HFFc6 (cell line): ENCODE measurements at places on chromosomes 3 and 15. TPM values are rescaled to one million over a fixed set of nuclear protein-coding genes. Genes with fewer than 3 reads are reported as not detected.

The CD200R1 gene
- not detected in 3 replicates for total RNA-seq

The ARGFX gene
- total RNA-seq = not detected in 3 replicates

The SLC22A14 gene
- total RNA-seq = not detected in 2 replicates

The CIDEC gene
- total RNA-seq = not detected in 3 replicates

- DNase-seq = no peak
These were observed 46.0 kb upstream of the GLCE start for GRCh38 chr15:69114331-69114928.

DNA sequence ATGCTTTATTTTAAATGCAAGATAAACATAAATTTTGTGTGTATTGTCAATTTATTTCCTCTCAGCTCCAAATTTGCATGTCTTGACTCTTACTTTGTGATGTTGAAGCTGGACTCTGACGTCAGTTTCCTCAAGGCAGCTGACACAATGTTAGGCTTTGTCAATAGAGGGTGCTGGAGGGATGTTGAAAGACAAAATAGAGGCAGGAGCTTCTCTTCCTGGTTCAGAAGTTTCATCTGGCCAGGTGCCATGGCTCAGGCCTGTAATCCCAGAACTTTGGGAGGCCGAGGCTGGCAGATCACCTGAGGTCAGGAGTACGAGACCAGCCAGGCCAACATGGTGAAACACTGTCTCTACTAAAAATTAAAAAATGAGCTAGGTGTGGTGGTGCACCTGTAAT lies 408.6 kb downstream of the GBE1 start:
- peak; percentile 50 for DNase-seq

GRCh38 chr3:8153800-8154199 lies 347.8 kb upstream of the LMCD1 start:
- DNase-seq = no peak

DNA sequence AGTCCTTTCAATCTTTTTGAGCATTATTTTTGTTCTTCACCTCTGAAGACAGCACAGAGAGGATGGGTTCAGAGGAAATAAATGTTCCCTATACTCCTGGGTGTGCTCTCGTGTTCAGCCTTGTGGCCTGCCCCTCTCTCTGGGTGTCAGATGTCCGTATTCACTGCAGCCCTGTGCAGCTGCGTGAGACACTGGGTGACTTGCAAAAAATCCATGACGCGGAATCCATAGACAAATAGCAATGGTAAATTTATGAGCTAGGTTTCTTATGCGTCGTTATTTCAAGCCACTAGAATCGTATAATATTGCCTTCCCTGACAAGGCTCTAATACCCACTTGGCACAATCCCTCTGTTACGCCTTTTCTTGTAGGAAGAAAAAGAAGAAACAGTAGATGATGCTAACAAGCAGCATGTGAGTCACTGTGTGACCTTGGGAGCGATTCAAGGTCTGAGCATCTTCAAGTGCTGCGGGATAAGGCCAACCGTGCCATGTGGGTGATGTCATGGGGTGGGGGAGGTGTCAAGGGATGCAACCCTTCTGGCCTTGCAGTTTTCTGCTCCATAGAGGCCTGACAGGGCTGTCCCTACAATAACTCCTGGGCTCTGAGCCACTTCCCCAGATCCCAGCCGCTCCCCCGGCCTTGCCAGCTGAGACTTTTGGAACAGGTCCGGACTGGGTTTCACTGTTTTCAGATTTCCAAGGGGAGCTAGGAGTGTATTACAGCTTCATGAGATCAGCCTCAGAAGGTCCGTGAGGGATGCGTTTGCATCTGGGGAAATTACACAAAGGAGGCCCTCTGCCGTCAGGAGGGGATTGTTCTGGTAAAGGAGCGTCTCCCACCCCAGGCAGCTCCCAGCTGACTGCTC lies 47.6 kb upstream of the POMGNT2 start:
- peak; percentile 64 for DNase-seq

- DNase-seq = peak; percentile 30
These were observed 131.6 kb downstream of the AQP9 start for GRCh38 chr15:58269455-58270414.

DNA sequence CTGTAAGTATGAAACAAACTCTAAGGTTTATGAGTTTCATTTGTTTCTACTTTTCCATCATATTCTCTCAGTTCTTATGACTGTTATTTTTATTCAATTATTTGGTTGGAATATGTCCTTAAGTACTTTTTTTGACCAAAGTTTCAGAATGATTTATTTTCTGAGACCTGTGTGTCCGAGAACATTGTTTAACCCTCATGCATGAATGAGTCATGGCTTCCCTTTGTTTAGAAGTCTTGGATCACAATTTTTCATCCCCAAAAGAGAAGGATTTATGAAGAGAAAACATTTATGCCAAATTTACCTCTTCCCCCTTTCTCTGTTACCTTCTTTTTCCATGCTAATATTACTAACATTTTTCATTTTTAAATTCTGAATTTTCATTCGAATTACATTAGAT lies 518.0 kb upstream of the NR2F2 start:
- DNase-seq = no peak

- no peak for DNase-seq
These were observed 216.3 kb upstream of the MLF1 start for GRCh38 chr3:158354713-158355112.

DNA sequence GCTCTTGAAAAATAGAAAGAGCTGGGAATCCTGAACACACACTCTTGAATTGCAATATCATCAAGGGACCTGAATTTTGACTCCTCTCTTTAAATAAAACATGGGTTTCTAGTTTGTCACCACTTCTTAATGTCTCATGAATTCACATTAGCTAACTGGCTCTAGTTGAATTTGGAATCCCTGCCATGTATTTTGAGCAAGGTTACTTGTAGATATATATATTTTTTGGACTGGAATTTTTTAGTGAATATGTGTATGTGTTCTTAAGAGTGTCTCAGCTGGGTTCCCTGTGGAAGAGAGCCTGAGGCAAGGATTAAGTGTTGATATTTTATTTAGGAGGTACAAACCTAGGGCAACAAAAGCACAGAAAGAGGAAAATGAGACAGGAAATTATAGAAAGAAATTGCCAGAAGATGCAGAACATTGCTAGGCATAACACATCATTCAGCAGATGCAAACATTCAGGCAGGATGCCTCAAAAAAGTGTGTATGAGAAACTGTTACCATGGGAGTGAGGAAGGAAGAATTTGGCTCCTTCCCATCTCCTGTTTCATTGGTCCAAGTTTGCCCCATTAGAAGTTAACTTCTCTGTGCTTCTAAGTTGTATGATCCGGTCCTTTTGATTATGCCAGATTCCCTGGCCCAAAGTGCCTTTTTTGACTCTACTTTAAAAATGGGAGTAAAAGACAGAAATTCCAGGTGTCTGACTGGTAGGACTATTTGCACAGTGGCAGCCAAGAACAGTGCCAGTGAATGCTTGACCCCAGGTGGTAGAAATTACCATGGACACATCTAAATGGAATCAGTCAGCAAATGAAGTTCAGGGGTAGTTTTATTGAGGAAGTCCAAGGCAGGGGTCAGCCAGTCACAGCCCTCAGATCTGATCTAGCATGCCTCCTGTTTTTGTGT lies 253.7 kb upstream of the TGFBR2 start:
- DNase-seq = no peak

GRCh38 chr3:3705090-3705775 lies 94.0 kb upstream of the LRRN1 start:
- no peak for DNase-seq

GRCh38 chr3:192408007-192408646 lies 319.2 kb downstream of the FGF12 start:
- no peak for DNase-seq

GRCh38 chr3:29453284-29454001 lies 172.6 kb downstream of the RBMS3 start:
- DNase-seq = no peak

- DNase-seq = no peak
These were observed 68.0 kb downstream of the VGLL4 start for GRCh38 chr3:11575677-11576076.

GRCh38 chr3:187084126-187084525 lies 55.2 kb downstream of the RPL39L start:
- DNase-seq = no peak
